ENCODE measurements at places on chromosomes 4 and X.

GRCh38 chrX:9379697-9380551, 84.9 kb upstream of the TBL1X start:
- peak; percentile 27 for DNase-seq

DNA sequence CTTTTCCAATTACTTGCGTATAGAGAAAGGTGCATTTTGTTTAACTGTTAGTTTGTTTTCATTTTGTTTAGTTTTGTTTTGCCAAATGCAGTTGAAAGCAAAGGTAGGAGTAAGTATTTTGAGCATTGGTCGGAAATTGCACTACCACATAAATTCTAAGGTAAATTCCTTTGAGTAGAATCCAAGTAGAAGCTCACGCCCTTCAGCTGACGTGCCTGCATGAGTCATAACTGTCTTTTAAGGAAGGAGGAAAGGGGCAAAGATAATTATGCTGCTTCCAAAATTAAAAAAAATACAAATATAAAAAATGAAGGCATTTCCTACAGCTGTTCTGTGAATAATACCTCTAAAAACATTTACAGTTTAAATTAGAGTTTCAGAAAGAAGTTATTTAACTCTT, 110.2 kb upstream of the MYOZ2 start:
- DNase-seq, result peak; percentile 65

DNA sequence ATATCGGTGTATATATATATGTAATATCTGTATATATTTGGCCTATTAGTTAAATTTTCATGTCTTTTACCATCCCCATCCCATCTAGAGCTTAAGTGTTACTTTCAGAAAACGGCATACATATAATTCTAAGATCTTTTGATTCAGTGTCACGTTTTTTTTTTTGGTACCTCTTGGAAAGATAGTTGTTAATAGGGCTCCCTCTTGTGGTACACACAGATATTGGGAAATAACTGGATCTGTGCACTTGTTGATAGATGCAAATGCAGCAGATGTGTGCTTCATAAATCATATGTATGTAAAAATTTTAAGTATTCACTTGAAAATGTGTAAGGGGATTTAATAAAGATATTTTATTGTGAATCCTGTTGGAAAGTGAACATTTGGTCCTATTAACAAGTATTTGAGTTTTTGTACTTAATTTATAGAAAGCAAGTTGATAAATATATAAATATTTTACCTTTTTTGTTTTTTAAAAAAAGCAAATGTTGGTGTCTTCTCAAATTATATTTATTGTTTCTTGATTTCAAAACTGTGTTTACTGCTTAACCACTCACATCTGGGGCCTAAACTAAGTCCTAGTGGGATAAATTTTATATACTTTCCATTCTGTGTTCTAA, 74.7 kb downstream of the PAQR3 start:
- DNase-seq, result peak; percentile 71

GRCh38 chrX:116427978-116428377, 8.4 kb upstream of the SLC6A14 start:
- DNase-seq, result no peak

DNA sequence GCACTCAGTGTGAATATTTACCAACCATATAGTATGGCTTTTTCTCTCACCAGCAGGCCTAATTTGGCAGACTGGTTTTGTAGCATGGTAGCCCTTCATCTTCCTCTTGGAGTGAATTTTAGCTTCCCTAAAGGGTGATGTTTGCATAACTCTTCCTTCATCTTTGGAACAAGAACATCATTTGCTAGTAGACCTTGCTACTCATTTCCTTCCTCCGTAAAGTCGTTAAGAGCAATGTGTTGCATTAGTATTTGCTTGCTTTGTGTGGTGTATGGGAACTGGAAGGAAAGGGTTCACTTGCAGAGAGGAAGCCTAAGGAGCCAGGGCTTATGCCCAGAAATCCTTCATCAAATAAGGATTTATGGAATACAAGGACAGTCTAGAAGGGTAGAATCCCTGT, 50.2 kb upstream of the PGRMC2 start:
- DNase-seq, result no peak

DNA sequence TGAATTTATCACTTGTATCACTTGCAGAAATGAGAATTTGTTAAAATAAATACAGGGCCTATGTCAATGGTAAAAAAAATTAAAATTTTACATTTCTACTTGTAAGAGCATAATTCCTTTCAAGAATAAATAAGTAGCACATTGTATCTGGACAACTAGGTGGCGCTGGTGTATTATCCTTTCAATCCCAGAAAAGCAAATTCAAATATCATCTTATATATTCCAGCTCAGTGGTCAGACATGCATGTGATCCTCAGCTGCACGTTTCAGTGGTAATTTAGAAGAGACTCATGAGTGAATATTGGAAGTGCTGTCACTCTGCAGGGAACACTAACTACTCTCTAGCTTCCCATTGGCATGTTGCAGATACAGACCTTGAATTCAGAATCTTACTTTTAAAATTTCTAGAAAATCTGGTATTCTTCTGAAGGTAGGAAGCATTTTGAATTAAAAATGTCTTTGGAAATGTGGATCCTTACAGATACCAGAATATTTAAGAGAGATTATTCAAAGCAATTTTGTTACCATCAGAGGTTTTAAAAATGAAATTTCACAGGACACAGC, 1414.7 kb upstream of the TENM3 start:
- peak; percentile 76 for DNase-seq

- no peak for DNase-seq
Measured at GRCh38 chr4:138803051-138803450, 212.5 kb upstream of the NOCT start.

DNA sequence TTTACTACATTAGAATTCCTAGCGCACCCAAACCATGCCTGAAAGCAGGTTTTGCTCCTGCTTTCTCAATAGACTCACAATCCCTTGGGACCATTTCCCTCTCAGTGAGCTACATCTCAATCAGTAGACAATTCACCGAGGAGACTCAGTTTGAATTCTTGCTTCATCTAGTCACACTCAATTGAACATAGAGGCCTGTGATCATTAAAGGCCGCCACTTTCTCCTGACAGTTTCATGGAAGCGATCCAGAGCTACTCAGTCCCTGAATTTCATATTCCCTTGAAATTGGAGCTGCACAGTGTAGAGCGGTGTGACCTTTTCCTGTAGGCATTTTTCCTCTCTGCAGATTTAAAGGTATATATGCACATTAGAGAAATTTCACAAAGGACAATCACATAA, 193.9 kb upstream of the SPOCK3 start:
- no peak for DNase-seq

- DNase-seq, result no peak
Measured at GRCh38 chr4:138656990-138657389, 358.6 kb upstream of the NOCT start.

GRCh38 chrX:66728818-66729271, 90.0 kb upstream of the EDA2R start:
- peak; percentile 63 for DNase-seq

DNA sequence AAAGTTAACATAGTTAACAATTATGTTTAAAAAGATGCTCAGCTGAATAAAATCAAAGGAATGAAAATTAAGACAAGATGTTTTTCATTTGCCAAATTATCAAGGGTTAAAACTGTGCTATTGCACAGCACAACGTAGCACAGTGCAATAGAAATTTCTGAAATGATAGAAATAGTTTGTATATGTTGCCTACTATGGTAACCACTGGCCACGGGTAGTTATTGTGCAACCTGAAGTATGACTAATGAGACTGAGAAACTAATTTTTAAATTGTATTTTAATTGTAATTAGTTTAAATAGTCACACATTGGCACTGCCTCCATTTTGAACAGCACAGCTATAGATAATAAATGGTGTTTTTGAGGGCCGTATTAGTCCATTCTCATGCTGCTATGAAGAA, 343.1 kb upstream of the FAM241A start:
- no peak for DNase-seq

DNA sequence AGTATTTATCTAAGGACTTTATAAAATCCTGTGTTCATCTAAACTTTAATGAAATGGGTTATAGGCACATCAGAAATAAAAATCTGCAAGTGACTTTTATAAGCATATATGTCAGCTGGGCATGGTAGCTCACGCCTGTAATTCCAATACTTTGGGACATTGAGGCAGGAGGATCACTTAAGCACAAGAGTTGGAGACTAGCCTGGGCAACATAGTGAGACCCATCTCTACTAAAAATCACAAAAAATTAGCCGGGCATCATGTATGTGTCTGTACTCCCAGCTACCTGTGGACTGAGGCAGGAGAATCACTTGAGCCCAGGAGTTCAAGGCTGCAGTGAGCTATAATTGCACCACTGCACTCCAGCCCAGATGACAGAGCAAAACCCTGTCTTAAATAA, 20.9 kb downstream of the TBC1D9 start:
- no peak for DNase-seq

DNA sequence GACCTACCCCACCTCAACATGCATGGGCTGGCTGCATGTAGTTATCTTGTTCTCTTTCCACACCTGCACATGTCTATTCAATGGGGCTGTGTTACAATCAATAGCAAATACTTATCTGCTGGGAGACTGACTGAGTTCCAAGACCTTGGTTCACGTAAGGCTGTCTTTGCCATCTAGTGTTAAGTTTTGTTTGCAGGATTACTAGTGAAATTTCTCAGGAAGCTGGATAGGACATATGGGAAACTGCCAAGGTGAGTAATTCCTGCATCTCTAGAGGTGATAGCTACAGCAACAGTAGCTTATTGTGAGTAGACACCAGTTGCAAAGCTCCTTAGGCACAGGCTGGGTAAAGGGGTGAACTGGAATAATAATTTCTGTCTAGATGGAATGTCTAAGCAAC, 177.5 kb downstream of the ENOX2 start:
- no peak for DNase-seq

- no peak for DNase-seq
Measured at GRCh38 chrX:137234651-137235402, 201.0 kb upstream of the GPR101 start.

DNA sequence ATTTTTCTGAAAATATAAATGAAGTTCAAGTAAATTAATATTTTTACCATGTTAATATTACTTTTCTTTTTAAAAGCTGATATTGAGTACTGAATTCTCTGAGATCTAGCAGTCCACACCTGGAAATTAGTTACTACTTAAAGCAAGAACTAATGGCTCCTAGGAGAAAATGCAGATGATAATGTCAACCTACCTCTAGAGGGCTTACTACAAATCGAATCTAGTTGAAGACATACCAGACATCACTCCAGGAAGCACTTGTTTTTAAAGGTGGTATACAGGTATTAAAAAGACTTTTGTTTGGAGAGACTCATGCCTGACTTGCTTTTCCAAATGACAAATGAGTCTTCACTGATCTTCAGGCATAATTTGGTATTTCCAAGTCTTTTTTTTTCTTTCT, 516.4 kb upstream of the BOD1L1 start:
- no peak for DNase-seq

GRCh38 chrX:150086371-150086770, 148.1 kb upstream of the EOLA2 start:
- no peak for DNase-seq

DNA sequence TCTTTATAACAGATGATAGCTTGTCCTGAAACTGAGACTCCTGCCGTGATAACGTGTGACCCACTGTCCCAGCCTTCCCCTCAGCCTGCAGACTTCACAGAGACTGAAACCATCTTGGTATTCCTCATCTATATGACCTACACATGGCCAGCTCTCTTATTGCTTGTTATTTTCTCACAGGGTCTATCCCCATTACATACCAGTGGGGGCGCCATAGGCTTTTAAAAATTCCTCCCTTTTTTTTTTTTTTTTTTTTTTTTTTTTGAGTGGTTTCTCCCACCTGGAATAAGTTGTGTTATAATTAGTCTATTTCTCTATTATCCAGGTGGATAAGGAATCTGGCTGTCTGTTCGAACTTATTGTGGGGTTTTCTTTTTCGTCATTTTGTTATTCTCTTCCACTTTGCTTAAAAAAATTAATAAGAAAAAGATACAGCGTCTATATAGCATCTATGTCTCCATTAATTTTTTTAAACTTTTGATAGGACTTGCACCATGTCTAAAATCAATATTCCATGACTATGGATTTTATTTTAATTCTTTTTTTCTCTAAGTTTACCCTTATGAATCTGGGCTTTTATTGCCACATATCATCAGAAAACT, 47.2 kb downstream of the GYG2 start:
- no peak for DNase-seq
